ENCODE measurements at places on chromosomes 6 and 20.

DNA sequence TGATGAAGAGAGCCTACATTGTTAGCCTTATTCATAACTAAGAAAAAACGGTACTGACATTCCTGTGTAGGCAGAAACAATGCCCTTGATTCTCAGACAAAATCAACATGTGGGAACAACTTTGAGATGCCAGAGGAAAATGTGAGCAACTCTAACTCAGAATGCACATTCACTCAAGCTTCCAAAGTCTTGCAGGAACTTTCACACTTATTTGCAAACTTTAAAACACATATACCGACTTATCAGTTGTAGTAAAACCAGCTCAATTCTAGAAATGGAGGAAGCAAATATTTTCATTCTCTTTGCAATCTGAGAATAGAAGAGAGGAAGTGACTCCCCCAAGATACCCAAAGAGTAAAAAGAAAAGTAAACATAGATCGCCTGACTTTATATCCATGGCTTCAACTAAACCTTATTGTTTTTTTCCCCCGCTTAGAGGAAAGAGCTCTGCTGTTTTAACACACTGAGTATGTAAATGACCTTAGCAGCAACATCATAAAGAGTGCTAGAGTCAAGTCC, 117.6 kb downstream of the EPB41L2 start:
- DNase-seq: no peak

- no peak for DNase-seq
Measured at GRCh38 chr6:162226803-162227202, 500.8 kb downstream of the PRKN start.

- no peak for DNase-seq
Measured at GRCh38 chr6:117617210-117618035, 15.1 kb upstream of the GOPC start.

DNA sequence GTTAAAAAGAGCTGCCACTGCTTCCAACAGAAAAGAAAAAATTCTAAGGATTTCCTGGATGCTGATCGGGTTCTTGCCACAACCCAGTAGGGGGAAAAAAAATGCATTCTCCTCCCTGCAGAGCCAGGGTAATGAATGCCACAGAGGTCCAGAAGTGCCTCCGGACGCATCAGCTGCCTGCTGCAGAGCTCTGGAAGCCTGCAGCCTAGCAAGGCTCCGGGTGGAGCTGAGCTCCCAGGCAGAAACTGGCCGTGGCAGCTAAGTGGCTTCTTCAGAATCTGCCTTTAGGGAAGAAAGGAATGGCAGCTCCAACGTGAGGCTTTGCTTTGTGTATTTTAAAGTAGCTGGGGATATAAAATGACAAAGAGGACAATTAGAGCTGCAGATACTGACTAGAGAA, 155.0 kb downstream of the CFAP61 start:
- DNase-seq: no peak

DNA sequence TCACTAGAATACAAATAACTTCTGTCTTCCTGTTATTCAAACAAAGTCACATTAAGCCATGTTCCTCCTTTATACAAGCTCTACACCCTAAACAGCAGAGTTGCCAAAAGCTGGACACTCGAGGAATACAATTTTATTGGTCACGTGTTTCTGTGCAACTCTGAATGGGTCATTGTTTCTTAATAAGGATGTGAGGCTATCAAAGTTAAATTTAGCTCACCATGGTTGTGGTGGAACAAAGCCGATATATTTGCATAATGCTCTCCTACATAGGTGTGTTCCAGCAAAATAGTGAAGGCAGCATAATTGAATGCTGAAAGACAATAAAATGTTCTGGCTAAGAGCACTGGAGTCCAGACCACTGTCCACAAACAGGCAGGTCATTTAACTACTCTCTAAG, 36.9 kb upstream of the CD2AP start:
- DNase-seq: no peak

DNA sequence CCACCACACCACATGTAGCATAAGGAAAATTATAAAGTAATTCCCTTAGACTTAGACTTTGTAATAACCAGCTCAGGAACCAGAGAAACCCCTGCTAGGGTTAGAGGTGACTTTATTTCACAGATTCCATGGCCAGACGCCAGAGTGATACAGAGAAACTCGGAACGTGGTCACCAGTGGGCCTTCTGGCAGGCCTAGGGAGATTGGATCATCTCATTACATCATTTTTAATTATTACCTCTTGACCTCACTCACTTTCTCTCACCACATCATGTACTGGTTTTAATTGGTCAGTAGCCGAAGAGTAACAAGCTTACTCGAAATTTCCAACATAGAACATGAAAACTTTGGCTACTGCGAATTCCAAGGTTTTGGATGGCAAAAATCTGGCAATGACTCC, 72.9 kb downstream of the BMP6 start:
- DNase-seq: no peak

GRCh38 chr20:47677635-47678453, 107.4 kb downstream of the SULF2 start:
- peak; percentile 55 for DNase-seq

- DNase-seq: peak; percentile 17
Measured at GRCh38 chr6:8065519-8065911, 1.3 kb upstream of the BLOC1S5 start.

All from stimulated activated CD4-positive, alpha-beta T cell treated with anti-CD3 and anti-CD28 coated beads, Interleukin-2, amount 100 ng/mL, for 48 hours (primary cell).